ELR (cell line): ENCODE measurements at places on chromosomes 5 and 9.

DNA sequence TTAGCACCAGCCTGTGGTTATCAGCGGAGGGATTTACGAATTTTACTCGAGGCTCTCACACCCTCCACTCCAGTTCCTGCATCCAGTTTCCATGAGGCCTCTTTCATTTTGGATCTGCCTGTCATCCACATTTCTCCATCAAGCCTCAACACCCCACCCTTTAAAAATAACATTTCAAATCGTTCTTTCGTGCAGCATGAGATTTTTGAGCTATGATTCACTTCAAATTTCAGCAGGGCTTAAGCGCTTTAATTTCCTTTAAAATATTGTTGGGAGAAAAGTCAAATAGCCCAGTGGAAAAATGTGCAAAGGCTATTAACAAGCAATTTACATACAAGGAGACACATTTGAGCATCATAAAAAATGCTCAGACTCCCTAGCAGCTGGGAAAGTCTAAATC, 103.2 kb downstream of the MSX2 start:
- DNase-seq = no peak

- peak; percentile 96 for DNase-seq
These were observed 124.4 kb downstream of the C9orf50 start for GRCh38 chr9:129496473-129497004.

GRCh38 chr9:18626046-18626698, 152.2 kb downstream of the ADAMTSL1 start:
- no peak for DNase-seq

DNA sequence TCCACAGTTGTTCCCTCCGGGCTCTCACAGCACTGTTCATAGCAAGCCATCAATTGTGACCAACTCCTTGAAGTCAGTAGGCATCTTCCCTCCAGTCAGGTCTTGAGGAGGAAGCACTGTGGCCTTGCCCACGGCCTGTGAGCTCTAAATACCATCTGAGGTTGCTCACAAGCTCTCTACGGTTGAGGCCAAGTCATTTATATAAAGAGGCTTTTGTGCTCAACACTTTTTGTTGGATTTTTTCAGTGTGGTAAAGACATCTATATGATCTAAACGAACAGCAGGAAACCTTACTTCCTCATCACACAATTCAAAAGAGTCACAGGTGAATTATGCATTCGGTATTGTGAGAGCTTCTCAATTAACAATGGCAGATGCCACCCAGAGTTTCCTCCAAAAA, 97.3 kb downstream of the ZNF462 start:
- DNase-seq = no peak

GRCh38 chr9:98256756-98257155, 1.3 kb upstream of the TBC1D2 start:
- DNase-seq = peak; percentile 22

DNA sequence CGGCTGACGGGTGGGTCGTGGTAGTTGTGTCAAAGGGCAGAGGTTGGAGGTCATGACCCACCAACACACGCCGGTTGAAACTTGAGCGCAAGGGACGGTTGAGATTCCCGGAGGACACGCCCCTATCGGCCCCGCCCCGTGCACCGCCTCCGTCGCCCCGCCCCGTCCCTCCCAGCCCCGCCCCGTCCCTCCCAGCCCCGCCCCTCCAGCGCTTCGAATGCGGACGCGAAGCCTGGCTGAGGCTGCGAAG, 226 bp upstream of the RANBP17 start:
- DNase-seq = no peak

DNA sequence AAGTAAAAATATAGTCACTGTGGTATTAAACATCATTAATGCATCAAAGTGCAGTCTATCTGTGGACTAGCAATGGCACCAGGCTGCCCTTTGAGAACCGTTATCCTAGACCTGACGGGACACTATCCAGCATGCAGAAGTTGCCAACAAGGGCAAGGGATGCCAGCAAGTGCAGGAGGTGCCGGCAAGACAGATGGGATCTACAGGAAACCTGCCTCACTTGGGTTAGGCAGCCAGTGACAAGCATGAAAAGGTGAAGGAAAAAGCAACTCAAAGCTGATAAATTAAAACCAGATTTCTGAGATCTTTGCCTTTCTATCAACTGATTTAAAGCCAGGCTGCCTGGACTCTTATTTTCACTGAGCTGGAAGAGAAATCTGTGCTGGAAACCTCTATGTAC, 315.2 kb upstream of the PDE4D start:
- no peak for DNase-seq

- DNase-seq = peak; percentile 8
These were observed 110.0 kb downstream of the ISOC1 start for GRCh38 chr5:129204525-129204924.

DNA sequence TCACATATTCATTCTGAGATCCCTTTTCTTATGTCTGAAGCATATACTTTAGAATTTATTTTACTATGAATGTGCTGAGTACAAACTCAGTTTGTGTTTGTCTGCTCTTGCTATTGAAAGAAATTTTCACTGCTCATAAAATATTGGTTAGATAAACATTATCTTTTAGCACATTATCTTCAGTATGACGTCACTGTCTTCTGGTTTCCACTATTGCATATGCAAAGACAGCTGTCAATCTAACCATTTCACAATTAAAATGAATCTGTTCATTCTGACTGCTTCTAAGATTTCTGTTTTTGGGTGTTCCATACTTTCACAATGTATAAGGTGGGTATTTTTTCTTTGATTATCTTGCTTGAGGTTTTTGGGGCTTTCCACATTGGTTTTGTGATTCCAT, 526.2 kb upstream of the CDH6 start:
- no peak for DNase-seq

DNA sequence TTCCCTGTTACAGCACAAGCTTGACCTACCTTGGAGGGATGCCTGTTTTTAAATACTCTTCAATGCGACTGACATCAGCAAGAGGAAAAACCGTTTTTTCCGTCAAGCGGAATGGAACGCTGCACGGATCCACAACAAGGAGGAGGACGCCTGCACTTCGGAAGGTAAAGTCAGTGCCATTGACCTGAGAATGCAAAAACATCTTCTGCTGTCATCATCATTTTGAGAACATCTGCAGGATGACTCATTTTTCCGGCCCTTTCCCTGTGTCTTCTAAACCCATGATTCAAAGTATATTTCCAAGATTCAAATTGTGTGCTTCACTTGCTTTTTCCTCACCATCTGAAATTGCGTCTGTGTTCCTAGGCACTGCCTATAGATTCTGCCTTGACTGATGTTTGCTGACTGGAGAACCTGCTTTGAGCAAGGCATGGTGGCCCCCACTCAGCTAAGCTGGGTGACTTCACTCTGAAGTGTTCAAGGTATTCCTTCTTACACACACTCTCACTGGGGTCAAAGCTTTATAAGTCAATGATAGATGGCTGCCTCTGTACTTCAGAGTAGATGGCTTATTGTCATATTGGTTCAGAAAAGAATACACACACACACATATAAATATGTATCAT, 78.1 kb downstream of the CEMIP2 start:
- peak; percentile 53 for DNase-seq

- DNase-seq = no peak
These were observed 11.5 kb upstream of the CLIC3 start for GRCh38 chr9:137007816-137008270.

GRCh38 chr5:79845448-79846197, 145.4 kb downstream of the MTX3 start:
- DNase-seq = peak; percentile 88

GRCh38 chr9:114272739-114273431, 50.0 kb upstream of the ORM1 start:
- DNase-seq = no peak

DNA sequence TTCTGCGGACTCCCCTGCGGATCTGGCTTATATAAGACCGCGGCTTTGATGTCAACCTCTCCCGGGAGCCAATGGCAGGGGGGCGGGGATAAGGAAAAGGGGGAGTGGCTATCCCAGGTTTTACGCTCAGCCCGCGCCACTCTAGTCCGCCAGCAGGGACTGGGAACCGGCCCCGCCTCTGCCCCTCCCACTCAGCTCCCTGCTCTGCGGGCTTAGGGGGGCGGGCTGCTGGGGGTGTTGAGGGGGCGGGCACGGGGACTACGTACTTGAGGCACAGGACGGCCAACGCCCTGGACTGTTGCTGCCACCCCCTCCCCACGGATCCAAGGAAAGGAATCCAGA, at the start of gene HAND1:
Gene HAND1, minus strand, starts transcription at position 4 of the 342 bp plus-strand sequence. CDS start 219 bp downstream, outside the sequence.
- DNase-seq = peak; percentile 62

DNA sequence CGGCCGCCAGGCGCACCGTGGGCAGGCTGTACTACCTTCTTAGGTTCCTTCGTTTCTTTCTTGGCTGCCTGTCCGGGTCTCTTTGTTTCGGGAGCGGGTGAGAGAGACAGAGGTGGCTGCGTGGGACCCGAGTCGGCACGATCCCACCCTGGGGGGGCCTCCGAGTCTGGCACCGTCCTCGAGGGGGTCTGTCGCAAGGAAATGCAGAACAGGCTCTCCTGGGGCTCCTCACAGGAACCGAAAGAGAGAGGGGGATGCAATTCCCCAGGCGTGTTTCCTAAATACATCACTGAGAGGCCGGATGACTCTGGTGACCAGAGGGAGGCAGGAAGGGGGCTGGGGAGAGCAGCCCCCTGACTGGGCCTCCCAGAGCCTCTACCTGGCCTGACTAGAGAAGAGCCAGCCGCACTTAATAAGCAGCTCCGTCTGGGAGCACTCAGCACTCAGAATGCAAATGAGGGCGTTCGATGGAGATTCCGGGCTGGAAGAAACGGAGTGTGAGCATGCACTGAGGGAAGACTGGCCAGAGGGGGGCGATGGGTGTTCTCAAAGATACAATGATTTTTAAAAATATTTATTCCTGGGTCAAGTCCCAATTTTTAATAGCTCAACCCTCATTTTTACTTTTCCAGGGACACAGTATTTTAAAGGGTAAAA, 11.7 kb upstream of the INPP5E start:
- no peak for DNase-seq

GRCh38 chr9:71897577-71897976, 13.4 kb downstream of the ABHD17B start:
- no peak for DNase-seq
